CD8-positive, alpha-beta memory T cell (primary cell): ENCODE measurements at places on chromosomes 12 and 14. TPM values are rescaled to one million over a fixed set of nuclear protein-coding genes. Genes with fewer than 3 reads are reported as not detected.

- no peak for DNase-seq
- no peak overlapping the region for H3K4me3 ChIP-seq
- no peaks in the 10 kb centered on the region for H3K27me3 ChIP-seq
- no peaks in the 10 kb centered on the region for H3K36me3 ChIP-seq
Observed at GRCh38 chr14:94337274-94337673, 14.1 kb upstream of the SERPINA6 start.

DNA sequence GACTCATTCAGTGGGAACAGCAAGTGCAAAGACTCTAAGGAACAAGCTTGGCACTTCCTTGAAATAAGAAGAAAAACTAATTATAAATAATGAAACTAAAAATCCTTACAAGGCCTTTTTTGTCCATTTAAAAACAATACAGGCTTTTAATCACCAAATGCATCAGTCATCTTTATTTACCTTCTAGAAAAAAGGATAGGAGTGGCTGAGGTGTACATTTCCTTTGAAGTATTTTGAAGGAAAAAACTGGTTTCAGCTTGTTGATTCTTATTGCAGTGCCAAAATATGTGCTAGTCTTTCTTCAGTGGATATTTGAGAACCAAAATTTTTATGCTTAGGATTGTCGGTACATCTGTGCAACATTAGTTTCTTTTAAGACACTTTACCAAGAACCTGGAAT is 29.8 kb downstream of the MED21 start:
- H3K4me3 ChIP-seq, result no peak overlapping the region
- H3K4me1 ChIP-seq, result no peaks in the 10 kb centered on the region
- H3K27ac ChIP-seq, result no peak overlapping the region
- H3K36me3 ChIP-seq, result no peaks in the 10 kb centered on the region
- H3K27me3 ChIP-seq, result no peaks in the 10 kb centered on the region

DNA sequence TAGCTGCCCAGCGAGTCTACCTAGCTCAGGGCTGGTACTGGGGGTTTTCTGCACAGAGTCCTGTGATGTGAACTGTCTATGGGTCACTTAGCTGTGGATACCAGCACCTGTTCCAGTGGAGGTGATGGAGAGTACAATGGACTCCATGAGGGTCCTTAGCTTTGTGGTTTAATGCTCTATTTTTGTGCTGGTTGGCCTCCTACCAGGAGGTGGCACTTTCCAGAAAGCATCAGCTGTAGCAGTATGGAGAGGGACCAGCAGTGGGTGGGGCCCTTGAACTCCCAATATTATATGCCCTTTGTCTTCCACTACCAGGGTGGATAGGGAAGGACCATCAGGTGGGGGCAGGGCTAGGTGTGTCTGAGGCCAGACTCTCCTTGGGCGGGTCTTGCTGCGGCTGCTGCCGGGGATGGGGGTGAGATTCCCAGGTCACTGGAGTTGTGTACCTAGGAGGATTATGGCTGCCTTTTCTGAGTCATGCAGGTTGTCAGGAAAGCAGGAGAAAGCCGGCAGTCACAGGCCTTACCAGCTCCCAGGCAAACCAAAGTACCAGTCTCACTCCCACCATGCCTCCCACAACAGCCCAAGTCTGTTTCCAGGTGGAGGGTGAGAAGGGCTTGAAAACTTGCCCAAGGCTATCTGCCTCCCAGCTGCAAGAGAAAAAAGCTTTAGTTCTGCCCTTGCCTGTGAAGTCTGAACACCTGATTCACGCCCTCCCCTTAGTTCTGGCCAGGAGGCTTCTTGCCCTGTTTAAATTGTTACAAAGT is 163.0 kb upstream of the NUDT4 start:
- no peak overlapping the region for H3K27ac ChIP-seq
- no peak overlapping the region for H3K4me3 ChIP-seq
- no peaks in the 10 kb centered on the region for H3K36me3 ChIP-seq
- no peaks in the 10 kb centered on the region for H3K27me3 ChIP-seq

- H3K4me1 ChIP-seq, result peaks cover 89% of the 10 kb centered on the region
- H3K36me3 ChIP-seq, result no peaks in the 10 kb centered on the region
- H3K27me3 ChIP-seq, result no peaks in the 10 kb centered on the region
- no peak overlapping the region for H3K27ac ChIP-seq
- no peak overlapping the region for H3K4me3 ChIP-seq
- no peak for DNase-seq
Observed at GRCh38 chr12:120239776-120240494, 25.6 kb downstream of the PXN start.

DNA sequence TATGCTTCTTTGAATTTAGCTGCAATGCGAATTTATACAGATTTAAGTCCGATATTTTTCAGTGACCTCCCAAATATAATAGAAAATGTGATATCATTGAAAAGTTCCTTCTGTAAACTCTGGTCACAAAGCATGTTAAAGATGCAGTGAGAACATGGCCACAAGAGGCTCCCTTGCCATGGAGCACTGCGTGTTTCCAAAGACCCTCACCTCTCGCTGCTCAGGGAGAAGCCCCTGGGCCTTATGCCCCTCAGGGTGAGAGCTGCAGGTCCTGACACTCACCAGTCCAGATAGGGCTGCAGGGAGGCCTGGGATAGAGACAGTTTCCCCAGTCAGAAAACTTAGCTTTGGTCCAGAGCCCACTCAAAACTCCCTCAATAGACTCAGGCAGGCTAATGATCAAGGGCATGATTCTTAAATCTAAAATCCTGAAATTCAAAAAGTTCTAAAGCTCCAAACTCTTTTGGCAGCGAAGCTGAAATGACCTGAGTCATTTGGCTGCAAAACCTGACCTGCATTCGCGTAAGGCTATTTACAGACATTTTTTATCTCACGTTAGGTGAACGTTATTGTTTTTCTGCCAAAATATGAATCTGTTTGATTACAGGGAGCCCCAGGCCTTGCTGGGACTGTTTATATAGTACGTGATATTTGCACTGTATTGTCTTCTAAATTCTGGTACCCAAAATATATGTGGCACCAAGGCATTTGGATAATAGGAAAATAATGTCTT is 67.8 kb downstream of the CAPZA3 start:
- H3K27me3 ChIP-seq, result no peaks in the 10 kb centered on the region
- H3K36me3 ChIP-seq, result no peaks in the 10 kb centered on the region
- no peak for DNase-seq
- no peak overlapping the region for H3K4me3 ChIP-seq

GRCh38 chr12:105590571-105590970 is 260.1 kb downstream of the C12orf75 start:
- DNase-seq, result no peak
- H3K27me3 ChIP-seq, result no peaks in the 10 kb centered on the region
- no peaks in the 10 kb centered on the region for H3K4me1 ChIP-seq
- H3K27ac ChIP-seq, result no peak overlapping the region

DNA sequence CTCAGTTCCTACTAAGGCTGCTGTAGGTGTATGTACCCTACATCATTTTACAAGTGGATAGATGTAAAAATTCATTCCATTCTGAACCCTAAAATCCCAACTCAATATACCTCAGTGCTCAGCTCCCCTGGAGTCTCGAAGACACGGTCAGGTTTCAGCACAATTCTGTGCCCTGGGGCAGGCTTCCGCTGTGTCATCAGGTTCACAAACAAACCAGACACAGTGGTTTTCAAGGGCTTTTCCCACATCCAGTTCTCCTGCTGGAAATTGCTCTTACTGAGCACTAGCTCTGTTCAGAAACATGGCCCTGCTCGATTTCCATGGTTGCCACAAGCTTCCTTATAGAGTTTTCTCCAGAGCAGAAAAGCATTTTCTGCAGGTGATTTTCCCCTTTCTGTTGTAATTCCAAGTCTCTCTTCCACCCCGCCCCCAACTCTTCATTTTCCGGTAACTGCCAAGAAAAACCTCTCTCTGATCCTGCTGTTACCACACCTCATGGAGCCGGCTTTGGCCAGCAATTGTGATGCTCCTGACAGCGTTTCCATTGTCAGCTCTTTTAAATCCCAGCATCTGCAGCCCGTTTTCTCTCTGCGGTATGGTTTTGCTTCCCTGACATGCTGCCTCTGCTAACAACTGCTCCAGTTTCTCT is 483.0 kb upstream of the CCDC196 start:
- DNase-seq, result no peak
- no peak overlapping the region for H3K27ac ChIP-seq
- H3K4me3 ChIP-seq, result no peak overlapping the region
- H3K36me3 ChIP-seq, result no peaks in the 10 kb centered on the region
- no peaks in the 10 kb centered on the region for H3K4me1 ChIP-seq

DNA sequence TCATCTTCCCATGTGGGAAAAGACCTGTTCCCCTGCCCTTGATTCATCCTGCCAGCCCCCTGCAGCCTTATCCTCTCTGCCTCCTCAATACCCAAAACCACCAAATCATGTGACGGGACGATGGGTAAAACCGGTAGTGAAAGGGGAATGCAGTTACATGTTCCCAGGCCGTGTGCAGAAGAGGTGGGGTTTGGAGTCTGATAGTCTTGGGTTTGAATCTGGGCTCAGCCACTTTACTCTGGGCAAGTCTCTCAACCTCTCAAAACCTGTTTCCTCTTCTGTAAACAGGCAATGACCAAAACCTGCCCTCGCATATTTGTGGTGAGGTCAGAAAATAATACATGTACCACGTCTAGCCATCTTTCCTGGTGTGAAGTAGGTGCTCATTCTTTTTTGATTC is 123.0 kb downstream of the PLXNC1 start:
- no peak overlapping the region for H3K27ac ChIP-seq
- no peaks in the 10 kb centered on the region for H3K27me3 ChIP-seq
- no peaks in the 10 kb centered on the region for H3K36me3 ChIP-seq
- DNase-seq, result no peak
- H3K4me1 ChIP-seq, result no peaks in the 10 kb centered on the region

DNA sequence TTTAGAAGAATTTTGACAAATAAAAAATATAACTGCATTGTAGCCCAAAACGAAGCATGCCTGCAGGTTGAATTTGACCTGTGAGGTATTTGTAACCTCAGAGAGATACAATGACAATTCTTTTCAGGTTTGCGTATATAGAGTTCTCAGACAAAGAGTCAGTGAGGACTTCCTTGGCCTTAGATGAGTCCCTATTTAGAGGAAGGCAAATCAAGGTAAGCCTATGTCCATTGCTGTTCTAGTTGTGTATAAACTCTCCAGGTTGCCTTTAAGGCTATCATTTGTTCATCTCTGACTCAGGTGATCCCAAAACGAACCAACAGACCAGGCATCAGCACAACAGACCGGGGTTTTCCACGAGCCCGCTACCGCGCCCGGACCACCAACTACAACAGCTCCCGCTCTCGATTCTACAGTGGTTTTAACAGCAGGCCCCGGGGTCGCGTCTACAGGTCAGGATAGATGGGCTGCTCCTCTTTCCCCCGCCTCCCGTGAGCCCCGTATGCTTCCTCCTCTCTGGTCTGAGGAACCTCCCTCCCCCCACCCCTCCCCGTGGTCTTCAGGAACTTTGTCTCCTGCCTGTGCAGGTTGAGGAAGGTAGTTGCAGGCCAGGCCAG is 2.7 kb downstream of the PABPN1 start:
- no peak overlapping the region for H3K4me3 ChIP-seq
- DNase-seq, result no peak
- peaks cover 23% of the 10 kb centered on the region for H3K4me1 ChIP-seq
- H3K27me3 ChIP-seq, result no peaks in the 10 kb centered on the region
- H3K27ac ChIP-seq, result no peak overlapping the region
- H3K36me3 ChIP-seq, result peaks cover 20% of the 10 kb centered on the region

- H3K4me3 ChIP-seq, result no peak overlapping the region
- peaks cover 73% of the 10 kb centered on the region for H3K4me1 ChIP-seq
- no peak overlapping the region for H3K27ac ChIP-seq
- H3K36me3 ChIP-seq, result no peaks in the 10 kb centered on the region
Observed at GRCh38 chr12:68178184-68178583, 18.6 kb upstream of the IFNG start.

DNA sequence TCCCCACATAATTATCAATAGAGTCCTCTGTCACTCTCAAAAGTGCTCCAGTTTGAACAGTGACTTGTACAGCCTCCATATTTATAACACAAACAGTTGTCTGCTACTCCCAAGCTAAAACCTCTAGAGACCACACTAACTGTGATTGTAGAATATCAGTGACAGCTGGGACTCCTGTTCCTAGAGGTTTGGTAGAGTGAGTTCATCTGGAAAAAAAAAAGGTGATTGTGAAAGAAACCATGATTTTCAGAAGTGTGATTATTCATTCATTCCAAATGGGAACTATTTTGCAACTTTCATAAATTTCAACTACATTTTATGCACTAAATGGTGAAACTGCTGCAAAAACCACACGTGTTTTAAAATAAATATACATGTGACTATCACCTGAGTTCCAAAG is 128.0 kb upstream of the PLXNC1 start:
- no peak overlapping the region for H3K4me3 ChIP-seq
- no peaks in the 10 kb centered on the region for H3K27me3 ChIP-seq
- H3K4me1 ChIP-seq, result no peaks in the 10 kb centered on the region
- no peak for DNase-seq
- H3K36me3 ChIP-seq, result no peaks in the 10 kb centered on the region
- no peak overlapping the region for H3K27ac ChIP-seq

DNA sequence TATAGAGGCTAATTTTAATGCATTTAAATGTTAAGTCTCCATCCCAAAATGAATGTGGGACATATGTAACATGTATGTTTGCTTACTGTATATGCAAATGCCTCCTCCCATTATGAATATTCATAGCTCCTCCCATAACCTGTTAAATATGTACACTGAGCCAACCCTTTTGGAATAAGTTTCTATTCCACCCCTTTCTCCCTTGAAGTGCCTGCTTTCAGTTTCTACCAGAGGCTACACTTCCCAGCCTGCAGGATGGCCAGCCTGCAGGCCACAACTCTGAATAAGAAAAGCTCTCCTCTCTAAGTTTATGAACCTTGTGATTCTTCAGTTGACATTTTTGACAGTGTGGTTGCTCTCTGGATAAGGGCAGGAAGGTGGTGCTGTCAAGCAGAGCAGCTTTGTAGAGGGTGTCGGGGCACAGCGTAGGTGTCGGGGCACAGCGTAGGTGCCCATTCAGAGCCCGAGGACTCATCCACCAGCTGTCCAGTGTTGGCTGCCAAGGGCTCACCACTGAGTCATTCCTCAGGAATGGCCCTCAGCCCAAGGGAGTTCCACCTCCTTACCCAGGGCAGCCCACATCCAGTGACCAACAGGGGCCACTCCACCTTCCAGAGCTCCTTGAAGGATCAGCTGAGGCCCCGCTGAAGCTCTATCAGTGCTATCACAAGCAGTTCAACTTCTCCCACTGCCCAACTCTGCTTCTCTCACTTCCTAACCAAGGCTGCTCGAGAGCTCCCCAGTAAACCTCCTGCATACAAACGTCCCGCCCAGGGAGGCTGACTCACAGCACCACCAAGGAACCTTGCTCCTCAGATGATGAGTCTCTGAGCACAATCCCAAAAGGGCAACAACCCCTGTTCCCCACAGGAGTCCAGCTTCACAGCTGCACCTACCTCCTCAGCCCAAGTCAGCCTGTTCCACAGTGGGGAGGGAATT is 31.4 kb downstream of the VWF start:
- H3K4me3 ChIP-seq, result no peak overlapping the region
- H3K4me1 ChIP-seq, result no peaks in the 10 kb centered on the region
- H3K36me3 ChIP-seq, result no peaks in the 10 kb centered on the region
- H3K27ac ChIP-seq, result no peak overlapping the region
- no peak for DNase-seq

The EFS gene
- total RNA-seq, result not detected

The TAS2R8 gene
- total RNA-seq, result not detected

The DIO3 gene
- total RNA-seq, result not detected

The SINHCAF gene
- 143 TPM for total RNA-seq

The RAB3IP gene
- 39.7 TPM for total RNA-seq

The CLEC1A gene
- not detected for total RNA-seq
